ENCODE measurements at places on chromosomes 6 and 20.

- no peak for DNase-seq
Measured at GRCh38 chr6:149846321-149846720, 17.8 kb downstream of the LRP11 start.

- DNase-seq, result no peak
Measured at GRCh38 chr6:50062051-50062450, 12.3 kb upstream of the DEFB112 start.

DNA sequence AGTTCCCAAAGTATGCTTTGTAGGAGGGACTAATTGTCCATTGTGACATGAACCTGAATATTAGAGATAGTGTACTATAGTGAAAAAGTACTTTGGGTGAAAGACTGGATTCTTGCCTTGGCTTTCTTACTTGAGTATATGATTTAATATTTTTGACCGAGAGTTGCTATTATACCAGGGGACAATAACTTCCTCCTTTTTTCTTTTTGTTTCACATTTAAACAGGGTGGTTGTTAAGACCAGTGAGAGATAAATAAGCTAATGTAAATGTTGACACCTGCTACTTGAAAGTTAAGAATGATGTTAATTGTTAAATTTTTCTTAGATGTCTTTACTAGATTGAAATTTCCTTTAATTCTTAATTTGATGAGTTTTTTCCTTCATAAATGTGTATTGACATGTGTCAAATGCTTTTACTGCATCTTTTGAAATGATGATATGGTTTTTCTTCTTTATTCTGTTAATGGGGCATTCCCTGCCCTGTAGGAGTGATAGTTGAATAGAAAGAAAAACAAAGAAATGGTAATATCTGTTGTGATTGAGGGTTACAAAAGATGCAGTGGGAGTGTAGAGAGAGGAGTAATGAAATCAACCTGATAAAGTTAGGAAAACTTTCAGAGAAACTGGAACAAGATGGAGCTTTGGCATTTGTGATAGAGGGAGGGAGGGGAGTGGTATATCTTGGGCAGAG is 48.4 kb downstream of the ZFAND3 start:
- DNase-seq, result no peak

- no peak for DNase-seq
Measured at GRCh38 chr20:53907968-53908751, 162.2 kb downstream of the BCAS1 start.

GRCh38 chr6:23532227-23532626 is 593.8 kb upstream of the NRSN1 start:
- no peak for DNase-seq

GRCh38 chr20:3786126-3786484 is 435 bp downstream of the CENPB start:
- DNase-seq, result no peak

GRCh38 chr20:37276494-37277252 is 12.8 kb upstream of the MANBAL start:
- DNase-seq, result no peak

- DNase-seq, result no peak
Measured at GRCh38 chr20:33067806-33068205, 11.6 kb upstream of the BPIFB4 start.

- no peak for DNase-seq
Measured at GRCh38 chr6:21429291-21429690, 164.3 kb upstream of the SOX4 start.

All from activated CD4-positive, alpha-beta T cell treated with anti-CD3 and anti-CD28 coated beads for 24 hours (primary cell).